Sigmoid colon (tissue), 7 donors: ENCODE measurements at places on chromosomes 3 and 15. TPM values are rescaled to one million over a fixed set of nuclear protein-coding genes. Genes with fewer than 3 reads are reported as not detected.
A peak's percentile ranks its signal among the peaks of the same experiment; 100 is the strongest.

DNA sequence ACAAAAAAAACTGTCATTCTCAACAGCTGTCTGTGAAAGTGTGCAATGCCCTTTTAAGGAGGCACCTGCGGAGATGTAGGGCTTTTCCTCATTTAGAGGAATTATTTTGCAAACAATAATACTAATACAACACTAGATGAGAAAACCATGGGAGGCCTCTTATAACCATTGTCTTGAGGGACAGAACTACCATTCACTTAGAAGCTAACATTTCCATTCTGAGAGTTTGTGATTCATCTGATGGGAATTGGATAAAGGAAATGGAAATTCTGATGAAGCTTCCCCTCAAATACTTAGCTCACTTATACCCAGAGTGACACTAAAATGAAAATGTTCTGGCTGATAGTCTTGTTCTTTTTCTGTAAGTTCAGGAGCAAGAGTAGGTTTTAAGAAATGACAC is 147.7 kb downstream of the CADPS start:
- H3K27ac ChIP-seq = no peak overlapping the region
- DNase-seq = no peak
- H3K4me3 ChIP-seq = no peak overlapping the region

DNA sequence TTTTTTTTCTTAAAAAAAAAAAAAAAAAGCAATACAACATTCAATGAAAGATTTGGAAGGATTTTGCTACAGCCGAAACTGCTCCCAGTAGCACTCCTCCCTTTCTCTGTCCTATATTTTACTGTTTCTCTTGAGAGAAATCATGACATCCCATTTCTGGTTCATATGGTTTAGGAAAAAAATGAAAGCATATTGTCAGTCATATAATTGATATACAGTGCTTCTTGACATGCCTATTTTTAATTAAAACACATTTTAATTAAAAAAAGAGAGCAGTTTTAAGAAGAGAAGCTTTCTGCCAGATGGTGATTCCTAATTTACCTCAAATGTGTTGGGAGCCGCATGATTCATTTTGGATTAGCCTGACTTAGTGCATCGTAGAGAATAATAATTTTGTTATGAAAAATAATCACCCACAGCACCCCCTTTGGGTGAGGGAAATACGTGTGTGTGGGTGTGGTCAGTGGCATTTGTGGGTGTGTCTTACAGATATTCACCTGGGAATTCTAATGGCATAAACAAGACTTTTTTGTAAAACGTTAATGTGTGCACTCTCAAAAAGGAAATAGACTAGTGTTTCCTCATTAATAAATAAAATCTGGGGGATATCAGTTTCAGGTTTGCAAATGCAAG is 544.5 kb downstream of the MFSD1 start:
- H3K36me3 ChIP-seq = no peaks in the 10 kb centered on the region
- H3K4me3 ChIP-seq = no peak overlapping the region
- DNase-seq = no peak
- H3K27ac ChIP-seq = no peak overlapping the region
- no peaks in the 10 kb centered on the region for H3K27me3 ChIP-seq
- H3K4me1 ChIP-seq = no peaks in the 10 kb centered on the region

DNA sequence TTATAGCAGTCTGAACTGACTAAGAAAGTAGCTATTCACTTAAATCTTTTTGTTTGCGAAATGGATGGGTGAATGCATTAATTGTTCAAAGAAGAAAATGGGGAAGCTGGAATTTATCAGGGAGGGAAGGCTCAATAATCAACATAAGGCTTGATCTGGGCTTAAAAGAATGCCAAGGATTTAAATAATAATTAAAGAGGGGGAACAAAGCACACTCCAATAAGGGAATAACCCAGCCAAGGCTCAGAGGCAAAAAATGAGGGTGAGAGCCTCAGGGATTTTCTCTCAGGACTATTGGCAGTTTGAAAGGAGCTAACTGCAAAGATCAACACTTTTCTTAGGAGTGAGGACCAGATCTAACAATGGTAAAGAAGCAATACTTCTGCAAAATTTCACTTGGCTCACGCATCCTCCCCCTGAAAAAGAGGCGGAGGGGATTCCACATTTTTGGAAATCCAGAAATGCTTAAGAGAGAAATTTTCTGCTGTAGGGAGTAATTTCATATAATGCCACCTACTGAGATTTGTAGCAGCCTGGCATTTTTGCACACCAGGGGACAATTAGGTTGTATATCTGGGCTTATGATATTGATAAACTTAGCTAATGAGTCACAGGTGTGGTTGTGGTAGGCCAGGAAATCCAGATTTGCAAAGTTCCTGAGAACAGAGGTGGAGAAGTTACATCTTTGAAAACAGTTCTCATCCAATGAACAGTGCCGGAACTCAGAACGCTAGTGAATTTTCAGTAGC is 405.1 kb downstream of the TUSC7 start:
- no peaks in the 10 kb centered on the region for H3K36me3 ChIP-seq
- no peaks in the 10 kb centered on the region for H3K27me3 ChIP-seq
- no peak overlapping the region for H3K4me3 ChIP-seq
- DNase-seq = no peak
- H3K27ac ChIP-seq = no peak overlapping the region

- no peaks in the 10 kb centered on the region for H3K4me1 ChIP-seq
- H3K27me3 ChIP-seq = no peaks in the 10 kb centered on the region
- peaks cover 7% of the 10 kb centered on the region for H3K36me3 ChIP-seq
- no peak overlapping the region for H3K27ac ChIP-seq
- DNase-seq = no peak
These were observed 29.9 kb downstream of the TIGIT start for GRCh38 chr3:114323546-114324254.

Gene CASR
- total RNA-seq = under 0.01 TPM

Gene SKOR1
- 0.99 TPM for total RNA-seq

GRCh38 chr3:72303926-72304325 is 519.0 kb upstream of the PROK2 start:
- DNase-seq = no peak
- H3K4me3 ChIP-seq = no peak overlapping the region
- no peaks in the 10 kb centered on the region for H3K36me3 ChIP-seq
- no peaks in the 10 kb centered on the region for H3K27me3 ChIP-seq

Gene OIP5
- total RNA-seq = 0.71 TPM

- no peak overlapping the region for H3K27ac ChIP-seq
- no peaks in the 10 kb centered on the region for H3K27me3 ChIP-seq
- H3K4me1 ChIP-seq = peaks cover 11% of the 10 kb centered on the region
- H3K4me3 ChIP-seq = no peak overlapping the region
- peaks cover 40% of the 10 kb centered on the region for H3K36me3 ChIP-seq
- DNase-seq = no peak
These were observed 34.3 kb downstream of the DNAH1 start for GRCh38 chr3:52350416-52350815.

DNA sequence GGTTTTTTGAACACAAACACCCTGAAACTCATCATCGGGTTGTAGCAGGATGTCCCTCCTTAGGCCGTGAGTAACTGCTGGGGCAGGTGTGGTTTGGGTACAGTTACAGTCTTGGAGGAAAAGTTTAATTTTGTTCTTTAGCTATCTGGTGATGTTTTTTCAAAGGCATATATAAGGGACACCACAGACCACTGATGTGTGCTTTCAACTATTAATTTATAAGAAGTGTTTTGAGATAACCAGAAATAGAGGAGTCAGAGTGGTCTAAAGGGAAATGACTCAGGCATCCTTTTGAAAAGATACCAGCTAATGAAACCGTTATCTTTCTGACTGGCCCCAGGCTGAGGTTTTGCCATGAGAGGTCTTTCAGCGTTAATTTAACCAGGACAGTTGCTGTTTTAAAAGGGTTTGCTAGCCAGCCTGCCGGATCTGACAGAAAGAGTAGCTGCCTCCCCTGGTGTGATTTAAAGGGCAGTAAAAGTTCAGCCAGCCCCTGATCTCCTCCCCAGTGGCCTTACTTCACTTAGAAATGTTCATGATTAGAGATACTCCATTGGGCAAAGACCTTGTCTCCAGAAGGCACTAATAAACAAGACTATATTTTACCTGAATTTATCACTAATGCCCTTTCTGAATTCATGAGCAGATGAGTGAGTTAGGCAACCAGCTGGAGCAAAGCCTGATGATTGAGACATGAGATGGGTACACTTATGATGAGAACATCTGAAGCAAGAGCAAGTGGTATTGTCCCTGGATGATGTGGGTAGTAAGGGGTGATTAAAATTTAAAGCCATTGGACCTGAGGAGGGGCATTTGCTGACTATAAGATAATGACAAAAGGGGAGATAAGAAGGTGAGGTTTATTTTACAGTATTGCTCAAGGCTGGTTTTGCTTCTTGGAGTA is 482.5 kb upstream of the TBL1XR1 start:
- H3K36me3 ChIP-seq = no peaks in the 10 kb centered on the region
- no peaks in the 10 kb centered on the region for H3K4me1 ChIP-seq
- no peak overlapping the region for H3K4me3 ChIP-seq
- H3K27me3 ChIP-seq = no peaks in the 10 kb centered on the region
- DNase-seq = no peak
- no peak overlapping the region for H3K27ac ChIP-seq

DNA sequence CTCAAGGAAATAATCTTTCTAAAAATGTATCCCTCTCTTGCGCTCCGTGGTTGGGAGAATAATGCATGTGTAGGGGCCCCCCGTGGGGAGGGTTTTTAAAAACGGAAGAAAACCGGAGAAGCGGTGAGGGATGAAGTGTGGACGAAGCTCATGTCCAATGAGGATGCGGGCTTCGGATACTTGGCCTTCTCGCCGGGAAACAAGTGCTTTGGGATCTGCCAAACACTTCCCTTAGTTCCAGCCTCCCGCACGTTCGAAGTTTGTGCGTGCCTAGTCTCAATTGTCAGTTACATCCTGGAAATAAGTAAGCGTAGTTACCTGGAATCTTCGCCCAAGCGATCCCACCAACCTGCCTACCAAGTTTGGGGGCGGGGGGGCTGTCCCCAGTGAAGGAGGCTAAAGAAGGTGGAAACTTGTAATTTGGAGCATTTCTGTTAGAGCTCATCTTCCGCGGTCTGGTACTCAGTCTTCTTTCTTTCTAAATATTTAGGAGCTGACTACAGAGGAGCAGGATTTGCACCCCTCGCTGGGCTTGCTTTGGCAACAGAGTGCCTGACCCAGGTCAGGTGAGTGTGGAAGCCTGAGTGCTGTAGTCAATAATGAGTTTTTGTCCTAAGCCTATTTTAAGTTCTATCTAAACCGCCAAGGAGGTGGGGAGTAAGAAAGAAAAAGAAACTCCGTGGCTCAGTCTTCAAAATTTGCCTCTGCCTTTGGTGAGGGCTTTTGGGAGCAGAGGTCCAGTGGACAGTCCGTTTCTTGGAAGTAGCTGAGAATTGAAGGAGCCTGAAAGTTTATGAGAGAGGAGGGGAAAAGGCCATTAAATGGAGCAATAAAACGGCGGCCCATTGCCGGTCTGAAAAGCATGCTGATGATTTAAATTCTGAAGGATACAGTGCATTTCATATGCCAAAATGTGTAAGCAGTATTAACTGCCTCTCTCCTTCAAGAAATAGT is 1.1 kb downstream of the ITPR1 start:
- peak; percentile 79 for DNase-seq
- H3K27ac ChIP-seq = peak overlapping the region; percentile 93
- peaks cover 43% of the 10 kb centered on the region for H3K4me1 ChIP-seq
- H3K4me3 ChIP-seq = peak overlapping the region; percentile 82

Gene TTLL13
- not detected for total RNA-seq

- H3K27me3 ChIP-seq = no peaks in the 10 kb centered on the region
- H3K4me1 ChIP-seq = no peaks in the 10 kb centered on the region
- DNase-seq = no peak
- H3K36me3 ChIP-seq = no peaks in the 10 kb centered on the region
These were observed 126.9 kb upstream of the STRIT1 start for GRCh38 chr3:155420406-155420805.

GRCh38 chr15:34119291-34119690 is 17.4 kb downstream of the PGBD4 start:
- H3K4me3 ChIP-seq = no peak overlapping the region
- no peaks in the 10 kb centered on the region for H3K36me3 ChIP-seq
- no peak for DNase-seq
- H3K27me3 ChIP-seq = no peaks in the 10 kb centered on the region

GRCh38 chr3:146974001-146974400 is 368.9 kb upstream of the PLSCR5 start:
- no peak for DNase-seq
- no peaks in the 10 kb centered on the region for H3K4me1 ChIP-seq
- H3K36me3 ChIP-seq = no peaks in the 10 kb centered on the region
- no peak overlapping the region for H3K4me3 ChIP-seq
- H3K27me3 ChIP-seq = no peaks in the 10 kb centered on the region
- H3K27ac ChIP-seq = no peak overlapping the region

GRCh38 chr3:40969341-40969740 is 230.0 kb upstream of the CTNNB1 start:
- no peak overlapping the region for H3K4me3 ChIP-seq
- no peaks in the 10 kb centered on the region for H3K36me3 ChIP-seq
- no peak overlapping the region for H3K27ac ChIP-seq
- peaks cover 26% of the 10 kb centered on the region for H3K4me1 ChIP-seq

GRCh38 chr15:93920204-93920603 is 311.2 kb upstream of the MCTP2 start:
- DNase-seq = no peak
- no peaks in the 10 kb centered on the region for H3K27me3 ChIP-seq
- no peaks in the 10 kb centered on the region for H3K36me3 ChIP-seq
- no peaks in the 10 kb centered on the region for H3K4me1 ChIP-seq

DNA sequence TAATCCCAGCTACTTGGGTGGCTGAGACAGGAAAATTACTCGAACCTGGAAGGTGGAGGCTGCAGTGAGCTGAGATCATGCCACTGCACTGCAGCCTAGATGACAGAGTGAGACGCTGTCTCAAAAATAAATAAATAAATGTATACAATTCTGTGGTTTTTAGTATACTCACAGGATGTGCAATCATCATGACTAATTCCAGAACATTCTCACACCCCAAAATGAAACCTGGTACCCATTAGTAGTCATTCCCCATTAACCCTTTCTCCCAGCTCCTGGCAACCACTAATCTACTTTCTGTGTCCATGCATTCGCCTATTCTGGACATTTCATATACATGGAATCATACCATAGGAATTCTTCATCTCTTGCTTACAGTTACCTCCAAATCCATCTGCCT is 44.5 kb downstream of the LRRFIP2 start:
- no peak overlapping the region for H3K27ac ChIP-seq
- no peak for DNase-seq
- H3K4me1 ChIP-seq = peaks cover 6% of the 10 kb centered on the region
- H3K4me3 ChIP-seq = no peak overlapping the region
- H3K27me3 ChIP-seq = no peaks in the 10 kb centered on the region

Gene OSTN
- total RNA-seq = not detected

DNA sequence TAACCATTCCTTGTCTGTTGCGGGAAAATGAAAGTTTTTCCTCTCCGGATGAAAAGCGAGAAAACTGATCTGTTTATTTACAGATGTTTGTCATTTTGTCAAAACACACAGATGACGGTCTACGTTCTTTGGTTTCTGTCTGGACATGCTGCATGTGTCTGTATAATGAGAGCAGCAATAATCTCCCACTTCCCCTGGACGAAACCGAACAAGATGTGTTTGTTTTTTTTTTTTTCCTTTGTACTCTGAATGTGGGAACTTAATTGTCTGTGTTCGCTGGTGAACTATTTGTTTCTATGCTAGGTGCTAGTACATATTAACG is 33.6 kb downstream of the PTPRG start:
- no peaks in the 10 kb centered on the region for H3K36me3 ChIP-seq
- H3K4me1 ChIP-seq = no peaks in the 10 kb centered on the region
- no peaks in the 10 kb centered on the region for H3K27me3 ChIP-seq
- no peak overlapping the region for H3K27ac ChIP-seq
- H3K4me3 ChIP-seq = no peak overlapping the region
- no peak for DNase-seq

Gene FMN1
- total RNA-seq = 19.9 TPM
